ENCODE measurements at places on chromosomes 2 and 18.

DNA sequence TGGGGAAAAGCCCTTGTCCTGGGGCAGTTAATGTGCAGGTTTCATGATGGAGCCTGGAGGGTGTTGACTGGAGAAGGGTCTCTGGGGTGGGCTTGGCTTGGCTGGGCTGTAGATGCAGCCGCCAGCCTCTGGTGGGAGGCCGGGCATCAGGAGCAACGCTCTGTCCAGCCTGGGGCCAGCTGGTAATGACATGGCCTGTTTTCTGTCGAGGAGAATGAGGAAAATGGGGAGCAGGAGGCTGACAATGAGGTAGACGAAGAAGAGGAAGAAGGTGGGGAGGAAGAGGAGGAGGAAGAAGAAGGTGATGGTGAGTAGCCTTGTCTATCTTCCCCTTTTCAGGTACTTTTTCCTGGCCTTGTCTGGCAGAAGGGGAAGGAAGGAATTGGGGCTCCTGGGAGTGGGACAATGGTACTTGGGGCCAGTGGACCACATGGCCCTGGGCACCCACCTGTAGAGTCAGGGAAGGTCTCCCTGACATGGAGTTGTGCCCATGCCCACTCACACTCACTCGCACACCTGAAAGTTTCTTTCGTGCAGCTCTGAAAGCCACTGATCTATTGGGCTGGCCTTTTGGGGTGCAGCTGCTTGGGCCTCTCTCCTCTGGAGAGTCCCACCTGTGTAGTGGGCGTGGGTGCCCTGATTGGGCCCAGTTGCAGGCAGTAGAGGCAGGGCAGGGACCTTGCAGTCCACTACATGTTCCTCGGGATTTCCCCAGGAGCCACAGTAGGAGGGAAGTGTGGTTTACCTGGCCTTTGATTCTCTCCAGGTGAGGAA, 3.5 kb downstream of the PTMA start:
- DNase-seq: no peak

GRCh38 chr2:85589982-85590791, 5.4 kb upstream of the RNF181 start:
- no peak for DNase-seq

- DNase-seq: no peak
Observed at GRCh38 chr2:85758361-85759256, 4.8 kb downstream of the ATOH8 start.

DNA sequence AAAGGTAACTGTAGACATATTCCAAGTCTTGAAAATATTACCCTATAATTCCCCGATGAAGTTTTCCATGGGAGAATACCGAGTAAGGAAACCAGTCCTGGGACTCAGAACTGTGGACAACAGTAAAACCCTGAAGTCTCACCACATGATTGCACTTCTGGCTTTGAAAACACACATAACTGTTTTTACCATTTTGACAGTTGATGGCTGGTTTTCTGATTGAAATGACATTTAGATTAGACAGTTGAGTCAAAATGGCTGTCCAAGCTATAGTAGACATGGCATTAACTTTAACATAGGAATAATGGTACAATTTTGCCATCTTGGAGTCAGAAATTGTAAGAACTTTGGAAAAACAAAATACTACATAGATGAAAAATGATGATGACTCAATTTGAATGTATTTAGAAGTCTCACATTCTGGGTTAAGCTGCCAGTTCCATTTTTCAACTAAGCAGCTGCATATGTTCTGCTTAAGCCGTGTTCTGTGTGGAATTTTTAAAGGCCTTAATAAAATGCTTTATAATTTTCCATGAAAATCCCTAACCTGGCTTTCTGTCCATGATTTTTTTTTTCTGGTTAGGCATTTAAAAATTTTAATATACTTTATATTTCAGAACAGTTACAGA, 38.3 kb upstream of the WIPF1 start:
- no peak for DNase-seq

DNA sequence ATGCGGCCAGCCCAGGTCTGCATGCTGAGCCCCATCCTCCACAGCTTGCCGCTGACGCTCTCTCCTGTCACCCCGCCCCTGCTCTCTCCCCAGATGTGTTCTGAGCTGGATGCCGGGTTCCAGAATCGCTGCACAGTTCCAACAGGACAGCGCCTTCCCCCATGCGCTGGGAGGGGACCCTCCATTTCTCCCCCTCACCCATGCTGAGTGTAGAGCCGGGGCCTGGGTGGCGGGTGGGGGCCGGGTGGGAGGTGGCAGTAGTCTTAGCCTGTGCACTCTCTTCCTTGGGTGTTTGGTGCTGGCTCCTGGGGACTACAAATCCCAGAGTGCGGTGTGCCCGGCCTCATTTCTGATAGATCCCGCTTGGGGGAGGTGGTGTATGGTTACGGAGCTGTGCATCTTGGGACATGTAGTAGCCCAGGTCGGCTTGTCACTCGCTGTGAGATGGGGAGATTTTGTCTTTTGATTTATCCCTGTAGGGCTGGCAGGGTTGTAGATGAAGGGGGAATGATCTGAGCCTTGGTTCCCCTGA, 6.8 kb downstream of the DNAJB2 start:
- no peak for DNase-seq

DNA sequence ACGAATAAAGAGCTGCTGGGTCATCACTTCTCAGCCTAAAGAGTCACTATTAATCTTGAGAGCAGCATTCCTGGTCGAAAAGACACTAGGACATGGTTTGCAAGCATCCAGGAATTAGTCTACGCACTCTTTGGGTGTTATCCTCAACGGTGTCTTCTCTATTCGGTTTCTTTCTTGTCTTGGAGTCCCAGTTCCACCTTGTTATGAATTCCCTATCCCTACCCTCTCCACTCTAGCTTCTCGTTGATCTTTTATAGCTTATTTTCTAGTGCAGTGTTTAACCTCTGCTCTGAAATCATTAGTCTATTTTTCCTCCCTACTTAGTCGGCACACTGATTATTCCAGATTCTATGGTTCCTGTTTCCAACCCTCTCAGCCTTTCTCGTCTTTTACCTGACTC, 158.1 kb upstream of the LRRTM1 start:
- no peak for DNase-seq

DNA sequence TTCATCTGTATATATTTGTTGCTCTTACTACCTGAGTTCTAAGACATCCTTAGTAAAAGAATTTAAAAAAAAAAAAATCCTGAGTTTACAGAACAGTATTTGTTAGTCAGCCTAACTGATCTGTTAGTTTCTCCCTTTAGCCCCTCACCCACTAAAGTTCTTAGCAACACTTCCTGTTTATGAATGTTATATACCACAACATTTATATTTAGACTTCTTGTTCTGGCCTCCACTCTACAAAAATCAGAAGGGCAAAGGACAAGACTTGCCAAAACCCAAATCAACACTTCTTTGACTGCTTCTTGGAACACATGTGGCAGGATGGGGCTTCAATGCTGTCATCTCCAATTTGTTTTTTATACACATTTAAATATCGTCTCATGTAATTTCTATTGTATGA, 71.1 kb downstream of the MGAT5 start:
- no peak for DNase-seq

GRCh38 chr18:32261003-32261402, 71.2 kb downstream of the MEP1B start:
- DNase-seq: no peak

DNA sequence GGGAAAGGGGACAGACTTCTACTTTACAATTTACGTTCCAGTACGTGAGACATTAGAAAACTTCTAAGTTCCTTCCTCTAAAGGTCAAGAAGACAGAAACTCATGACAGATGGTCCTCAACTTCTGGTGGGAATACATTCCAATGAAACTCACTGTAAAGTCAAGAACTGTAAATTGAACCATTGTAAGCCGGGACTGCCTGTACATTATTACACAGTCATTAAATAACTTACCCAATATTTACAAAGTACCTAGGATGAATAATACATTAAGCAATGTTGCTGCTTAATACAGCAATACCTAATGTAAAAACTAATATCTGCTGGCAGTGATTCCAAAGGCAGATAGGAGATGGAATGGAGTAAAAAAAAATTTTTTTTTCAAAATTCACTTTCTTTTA, 51.9 kb downstream of the CDH2 start:
- DNase-seq: no peak

- DNase-seq: no peak
Observed at GRCh38 chr2:219296142-219296541, 13.1 kb downstream of the PTPRN start.

- no peak for DNase-seq
Observed at GRCh38 chr2:197247083-197247482, 63.5 kb downstream of the ANKRD44 start.

GRCh38 chr18:11269257-11269656, 119.9 kb upstream of the PIEZO2 start:
- DNase-seq: no peak

DNA sequence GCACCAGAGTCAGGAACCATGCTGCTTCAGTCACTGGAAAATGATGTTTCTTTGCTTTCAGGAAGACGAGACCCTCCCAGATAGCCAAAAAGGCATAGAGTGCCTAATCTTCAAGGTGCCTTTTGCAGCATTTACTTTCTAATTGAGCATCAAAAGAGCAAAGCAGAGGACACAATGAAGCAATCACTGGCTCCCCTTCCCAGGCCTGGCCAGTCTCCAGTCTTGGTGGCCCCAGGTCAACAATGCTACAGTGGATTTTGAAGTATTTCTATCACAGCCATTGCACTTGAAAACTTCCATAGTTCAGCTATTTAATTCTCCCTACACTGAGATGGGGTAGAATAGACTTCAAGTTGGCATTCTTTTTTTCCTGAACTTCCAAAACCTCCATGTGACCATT, 15.4 kb downstream of the ZBTB7C start:
- no peak for DNase-seq

- DNase-seq: no peak
Observed at GRCh38 chr2:219455581-219455980, 20.9 kb downstream of the SPEG start.

DNA sequence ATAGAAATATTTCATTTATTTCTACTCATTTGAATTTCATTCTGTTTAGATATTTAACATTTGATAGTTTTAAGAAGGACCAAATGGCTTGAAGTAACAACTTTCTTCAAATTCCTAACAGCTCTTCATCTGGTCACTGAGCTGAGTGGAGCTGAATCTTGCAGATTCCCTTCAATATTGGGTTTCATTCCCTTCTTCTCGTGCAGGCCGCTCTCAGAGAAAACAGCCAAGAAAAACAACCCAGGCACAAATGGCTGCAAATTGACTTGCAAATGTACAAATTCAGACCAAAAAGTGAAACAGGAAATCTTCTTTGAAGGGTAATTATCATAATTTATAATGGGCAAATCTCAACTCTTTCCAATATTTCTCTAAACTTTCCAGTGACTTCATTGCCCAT, 30.3 kb upstream of the GCG start:
- no peak for DNase-seq

- DNase-seq: no peak
Observed at GRCh38 chr18:58288921-58289797, 245.1 kb downstream of the NEDD4L start.

DNA sequence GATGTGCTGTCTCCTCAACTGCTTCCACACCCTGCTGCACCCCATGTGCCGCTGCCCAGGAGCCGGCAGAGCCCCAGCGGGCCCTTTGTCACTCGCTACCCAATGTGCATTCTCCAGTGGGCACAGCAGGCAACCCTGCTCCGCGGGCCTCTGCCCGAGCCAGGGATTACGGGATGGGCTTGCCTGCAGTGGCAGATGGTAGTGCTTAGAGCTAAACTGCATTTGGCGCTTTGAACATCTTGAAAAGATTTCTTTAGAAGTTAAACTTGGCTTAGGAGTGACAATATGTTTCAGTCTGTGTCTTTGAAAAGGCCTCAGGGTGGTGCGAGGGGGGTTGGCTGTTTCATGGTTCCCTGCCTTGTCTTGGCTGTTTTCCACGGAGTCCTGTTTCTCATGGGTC, 84.0 kb upstream of the BOD1L2 start:
- no peak for DNase-seq

DNA sequence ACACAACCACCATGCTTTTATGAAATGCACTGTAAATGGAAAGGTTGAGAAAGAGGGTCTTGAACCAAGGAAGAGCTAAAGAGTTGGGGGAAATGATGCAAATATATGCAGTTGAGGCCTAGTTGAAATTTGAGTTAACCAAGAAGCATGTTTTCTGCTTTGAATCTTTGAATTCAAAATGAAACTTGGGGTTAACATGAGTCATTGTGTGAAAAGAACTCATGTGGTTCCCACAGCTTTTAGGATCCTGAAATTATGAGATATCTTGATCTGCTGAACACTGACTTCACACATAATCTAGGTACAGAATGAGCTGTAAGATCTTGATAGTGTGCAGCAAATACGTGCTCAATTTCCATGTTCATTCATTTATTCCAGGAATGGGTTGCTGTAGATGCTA, 422.9 kb upstream of the TRIB2 start:
- DNase-seq: no peak

DNA sequence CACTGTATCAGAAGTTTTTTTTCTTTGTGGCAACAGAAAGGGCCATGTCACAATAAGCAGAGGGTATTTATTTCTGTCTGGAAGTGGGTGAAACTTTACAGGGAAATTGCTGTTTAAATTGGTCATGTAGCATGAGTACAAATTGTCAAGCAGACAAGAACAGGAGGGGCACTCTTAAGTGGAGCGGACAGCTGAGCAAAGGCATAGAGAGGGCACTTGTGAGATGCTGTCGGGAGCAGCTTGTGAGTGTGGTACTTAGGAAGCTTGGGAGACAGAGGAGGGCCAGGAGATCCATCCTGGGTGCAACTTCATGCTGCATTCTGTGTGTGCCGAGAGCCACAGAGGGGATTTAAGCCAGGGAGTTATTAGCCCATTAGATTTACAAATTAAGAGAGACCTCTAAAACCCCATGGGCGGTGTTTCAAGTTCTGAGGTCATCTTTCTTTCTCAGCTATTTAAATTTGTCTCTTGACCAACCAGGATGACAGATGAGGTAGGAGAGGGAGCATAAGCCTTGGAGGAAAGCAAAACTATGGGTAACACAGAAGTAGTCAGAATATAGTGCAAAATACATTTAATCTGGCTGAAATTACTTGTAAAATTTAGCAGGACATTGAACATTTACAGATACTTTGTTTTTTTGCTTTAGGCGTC, 30.4 kb downstream of the INPP4A start:
- no peak for DNase-seq

DNA sequence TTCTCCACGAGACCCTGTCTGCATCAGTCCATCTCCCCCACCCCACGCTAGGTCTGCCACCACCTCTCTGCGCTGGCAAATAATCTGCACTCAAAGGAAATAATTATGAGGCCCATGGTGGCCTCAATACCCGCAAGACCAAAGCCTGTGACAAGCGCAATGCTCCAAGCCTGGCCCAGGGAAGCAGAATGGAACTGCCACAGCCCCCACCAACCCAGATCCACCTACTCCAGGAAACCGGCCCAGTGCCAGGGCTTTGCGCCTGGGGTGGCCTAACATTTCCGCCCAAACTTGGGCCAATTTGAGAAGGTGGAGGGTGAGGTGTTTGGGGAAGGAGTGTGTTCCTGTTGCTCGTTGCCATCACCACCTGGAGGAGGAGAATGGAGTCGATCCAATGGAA, 26.0 kb upstream of the ATOH8 start:
- DNase-seq: no peak

GRCh38 chr2:98280376-98281102, 65.7 kb upstream of the CNGA3 start:
- DNase-seq: no peak

Data from iPS DF 6.9 (cell line).